ENCODE measurements at places on chromosomes 1 and 21.

- no peak for DNase-seq
These were observed 13.1 kb upstream of the UBR4 start for GRCh38 chr1:19222979-19223824.

GRCh38 chr1:156295391-156295947, at the start of gene GLMP:
Gene GLMP, minus strand, starts transcription at chr1:156295679. Its CDS starts 34 bp downstream, at chr1:156295645.
- peak; percentile 55 for DNase-seq

DNA sequence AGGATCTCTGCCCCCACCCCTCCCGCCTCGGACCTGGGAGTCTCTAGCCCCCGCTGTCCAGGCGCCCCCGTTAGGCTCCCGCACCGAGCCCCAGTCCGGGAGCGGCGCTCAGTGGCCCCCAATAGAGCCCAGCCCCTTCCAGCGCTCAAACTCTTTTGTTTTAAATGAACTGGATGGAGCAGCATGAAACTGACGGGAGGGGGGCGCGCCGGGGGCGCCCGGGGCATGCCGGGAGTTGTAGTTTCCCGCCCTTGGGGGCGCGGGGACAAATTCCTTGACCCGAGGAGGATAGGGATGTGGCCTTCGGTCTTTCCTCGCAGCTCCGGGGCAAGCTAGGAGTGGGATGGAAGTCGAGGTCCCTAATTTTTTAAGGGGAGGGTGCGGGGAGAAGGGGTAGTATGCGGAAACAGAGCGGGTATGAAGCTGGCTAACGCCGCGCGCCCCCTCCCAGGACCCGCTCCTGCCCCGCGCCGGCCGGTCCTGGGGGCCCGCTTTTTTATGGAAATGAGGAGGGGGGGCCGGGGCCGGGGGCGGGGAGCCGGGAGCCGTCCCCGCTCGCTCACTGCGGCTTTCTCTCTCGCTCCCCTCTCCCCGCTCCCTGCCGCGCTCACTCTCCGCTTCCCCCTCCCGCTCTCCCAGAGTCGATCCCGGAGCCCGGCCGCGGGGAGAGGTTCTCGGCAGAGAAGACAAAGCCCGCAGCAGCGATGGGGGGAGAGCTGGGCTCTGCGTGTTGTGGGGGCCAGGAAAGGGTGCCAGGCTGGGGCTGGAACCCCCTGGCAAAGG, at the start of gene MEX3A:
Gene MEX3A (minus strand): TSS at position 157 of the 783 bp plus-strand sequence. CDS start 467 bp downstream, outside the sequence.
- peak; percentile 65 for DNase-seq

DNA sequence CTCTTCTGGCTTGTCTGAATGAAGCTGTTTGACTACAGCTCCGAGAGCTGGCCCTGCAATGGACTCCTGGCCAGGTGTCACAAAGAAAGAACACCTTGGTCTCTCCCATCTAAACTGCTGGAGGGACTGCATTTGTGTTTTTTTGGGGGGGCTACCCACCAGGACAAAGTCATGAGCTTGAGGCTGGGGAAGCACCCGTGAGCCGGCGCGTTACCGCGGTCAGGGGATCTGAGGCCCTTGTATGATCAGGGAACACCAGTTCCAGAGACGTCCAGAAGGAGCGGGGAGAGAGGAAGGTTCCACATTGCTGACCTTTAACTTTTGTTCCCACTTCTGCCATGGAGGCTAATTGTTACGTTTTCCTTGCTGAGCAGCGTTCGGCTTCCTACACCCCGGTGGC, 84.5 kb upstream of the C1orf174 start:
- no peak for DNase-seq

GRCh38 chr1:220759147-220759546, 11.0 kb downstream of the MTARC2 start:
- no peak for DNase-seq

DNA sequence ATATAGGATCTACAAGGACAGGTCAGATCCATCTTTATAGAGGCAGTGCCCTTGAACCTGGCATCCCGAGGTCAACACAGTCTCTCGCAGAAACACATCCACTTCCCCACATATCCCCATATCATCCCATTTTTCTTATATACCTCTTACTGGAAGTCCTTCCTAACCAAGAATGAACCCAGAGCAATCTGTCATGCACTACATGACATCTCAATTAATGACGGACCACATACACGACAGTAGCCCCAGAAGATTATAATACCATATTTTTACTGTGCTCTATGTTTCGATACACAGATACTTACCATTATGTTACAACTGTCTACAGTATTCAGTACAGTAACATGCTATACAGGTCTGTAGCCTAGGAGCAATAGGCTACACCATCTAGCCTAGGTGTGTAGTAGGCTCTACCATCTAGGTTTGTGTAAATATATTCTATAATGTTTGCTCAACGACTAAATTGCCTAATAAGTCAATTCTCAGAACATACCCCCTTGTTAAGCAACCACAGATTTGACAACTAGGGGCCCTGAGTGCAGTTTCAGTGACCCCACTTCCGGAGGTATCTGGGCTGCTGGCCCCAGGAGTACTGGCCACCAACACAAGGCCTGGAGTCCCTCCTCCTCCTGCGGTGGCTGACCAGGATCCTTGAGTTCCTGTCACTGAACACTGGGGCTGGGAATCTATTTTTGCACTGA, 28.1 kb downstream of the PTPN14 start:
- DNase-seq: no peak

DNA sequence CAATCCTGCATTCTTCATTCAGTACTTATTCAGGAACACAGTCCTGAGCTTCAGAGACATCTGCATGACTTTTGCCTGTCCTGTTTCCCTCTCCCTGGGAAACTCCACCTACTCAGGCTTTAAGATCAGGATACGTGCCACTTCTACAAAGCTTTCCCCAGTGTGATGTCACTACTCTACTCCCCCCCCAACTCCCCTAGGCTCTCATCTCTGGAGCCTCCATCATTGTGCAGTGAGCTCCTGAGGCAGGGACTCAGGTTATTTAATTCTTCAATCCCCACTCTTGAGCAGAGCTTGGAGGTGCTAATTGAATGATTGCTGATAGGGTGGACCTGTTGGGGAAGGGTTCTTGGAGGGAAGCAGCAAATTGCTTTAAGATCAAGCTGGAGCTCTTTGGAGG, 1.2 kb downstream of the NT5C1A start:
- DNase-seq: no peak

GRCh38 chr1:182110635-182111034, 49.1 kb upstream of the ZNF648 start:
- no peak for DNase-seq

DNA sequence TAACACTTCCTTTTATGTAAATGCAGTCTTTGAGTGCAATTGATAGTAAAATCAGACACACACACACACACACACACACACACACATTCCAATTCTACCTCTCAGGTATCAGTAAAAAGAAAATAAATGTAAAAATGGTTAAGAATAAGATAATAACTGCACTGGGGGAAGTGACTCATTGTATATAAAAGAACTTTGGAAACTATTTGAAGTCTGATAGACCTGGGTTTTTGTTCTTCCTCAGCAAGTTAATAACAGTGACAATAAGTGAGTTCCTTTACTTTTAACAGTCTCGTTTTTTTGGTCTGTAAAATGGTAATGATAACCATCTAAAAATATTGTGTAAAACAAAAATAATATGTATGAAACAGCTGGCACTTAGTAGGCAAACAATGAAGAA, 1815.0 kb downstream of the MRPL39 start:
- DNase-seq: no peak

DNA sequence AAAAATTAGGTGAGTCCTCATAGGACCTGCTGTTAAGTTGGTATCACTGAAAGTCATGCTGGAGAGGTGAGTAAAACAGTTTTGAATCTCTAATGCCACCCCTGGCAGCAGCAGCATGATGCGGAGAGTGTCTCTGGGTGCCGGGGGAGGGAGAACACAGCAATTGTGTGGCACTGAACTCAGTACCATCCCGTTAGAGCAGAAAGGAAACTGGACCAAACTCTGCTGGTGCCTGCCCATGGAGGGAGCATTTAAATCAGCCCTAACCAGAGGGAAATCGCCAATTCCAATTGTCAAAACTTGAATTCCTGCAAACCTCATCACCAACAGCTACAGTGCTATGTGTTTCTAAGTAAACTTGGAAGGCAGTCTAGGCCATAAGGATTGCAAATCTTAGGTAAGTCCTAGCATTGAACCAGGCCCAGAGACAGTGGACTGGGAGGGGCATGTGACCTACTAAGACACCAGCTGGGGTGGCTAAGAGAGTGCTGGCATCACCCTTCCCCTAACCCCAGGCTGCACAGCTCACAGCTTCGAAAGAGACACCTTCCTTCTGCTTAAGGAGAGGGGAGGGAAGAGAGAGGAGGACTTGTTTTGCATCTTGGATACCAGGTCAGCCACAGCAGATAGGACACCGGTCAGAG, 30.0 kb downstream of the CD53 start:
- DNase-seq: no peak

GRCh38 chr1:219445864-219446263, 167.0 kb downstream of the ZC3H11B start:
- DNase-seq: no peak

- no peak for DNase-seq
These were observed 8.0 kb upstream of the PLXNA2 start for GRCh38 chr1:208251911-208252835.

DNA sequence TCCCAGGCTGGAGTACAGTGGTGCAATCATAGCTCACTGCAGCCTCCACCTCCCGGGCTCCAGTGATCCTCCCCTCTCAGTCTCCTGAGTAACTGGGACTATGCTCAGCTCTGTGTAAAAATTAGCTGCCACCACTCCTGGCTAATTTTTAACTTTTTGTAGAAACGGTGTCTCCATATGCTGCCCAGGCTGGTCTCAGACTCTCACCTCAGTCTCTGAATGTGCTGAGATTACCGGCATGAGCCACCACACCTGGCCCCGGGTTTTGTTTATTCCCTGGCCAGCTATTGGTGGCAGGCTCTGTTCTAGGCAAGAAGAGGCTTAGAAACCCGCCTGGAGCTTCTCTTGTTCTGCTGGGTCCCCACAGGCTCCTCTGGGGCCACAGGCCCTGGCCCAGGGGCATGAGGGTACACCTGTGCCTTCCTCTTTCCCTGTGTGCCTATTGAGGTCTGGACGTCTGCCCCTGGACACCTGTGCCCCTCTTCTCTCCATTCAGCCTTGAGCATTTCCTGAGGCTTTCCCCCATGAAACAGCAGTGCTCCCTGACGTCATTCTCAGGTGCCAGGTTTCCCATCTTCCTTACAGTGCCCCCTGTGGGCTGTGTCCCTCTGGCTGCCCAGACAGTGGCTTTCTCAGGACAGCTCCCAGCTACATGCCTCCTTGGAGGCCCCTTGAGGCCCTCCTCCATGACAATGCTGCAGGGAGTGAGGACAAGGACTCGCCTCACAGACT, 57.5 kb downstream of the PCP4 start:
- no peak for DNase-seq

GRCh38 chr1:85822696-85823095, 114.5 kb upstream of the ZNHIT6 start:
- no peak for DNase-seq

DNA sequence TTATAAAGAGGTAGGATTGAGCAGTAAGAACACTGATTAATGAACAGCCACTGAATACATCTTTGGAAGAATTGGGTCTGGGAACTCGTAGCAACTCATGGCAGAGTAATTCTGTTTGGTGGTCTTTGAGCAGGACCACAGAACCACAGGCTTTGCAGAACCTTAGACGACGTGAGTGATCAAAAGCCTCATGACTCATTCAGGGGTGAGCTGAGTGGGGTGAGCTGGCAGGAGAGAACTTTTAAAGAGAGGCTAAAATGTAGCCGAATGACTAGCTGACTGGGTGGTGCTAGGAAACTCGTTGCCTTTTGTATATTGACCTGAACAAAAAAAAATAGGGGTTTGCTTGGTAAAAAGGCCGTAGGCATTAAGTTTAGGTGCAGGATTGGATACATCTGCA, 313.8 kb downstream of the TGFB2 start:
- no peak for DNase-seq

DNA sequence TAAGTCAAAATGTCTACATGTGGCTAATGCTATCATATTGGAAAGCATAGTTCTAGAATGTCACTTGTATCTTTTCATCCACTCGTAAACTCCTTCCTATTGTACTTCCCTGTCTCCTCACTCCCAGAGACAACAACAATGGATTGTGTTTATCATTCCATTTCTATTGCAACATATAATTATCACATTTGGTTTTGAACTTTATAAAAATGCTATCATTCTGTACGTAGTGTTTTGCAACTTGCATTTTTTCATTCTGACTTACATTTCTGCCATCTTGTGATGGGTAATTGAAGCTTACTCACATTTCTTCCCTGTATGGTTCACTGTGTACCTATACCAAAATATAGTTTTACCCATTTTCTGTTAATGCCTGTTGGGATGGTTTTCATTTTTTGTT, 14.5 kb upstream of the CSF3R start:
- no peak for DNase-seq

Measured in activated naive CD4-positive, alpha-beta T cell treated with Interleukin-2 at 50 U/mL for 16 hours (primary cell).